Fibroblast of skin of left biceps (primary cell): ENCODE measurements at places on chromosomes 5 and 9.

DNA sequence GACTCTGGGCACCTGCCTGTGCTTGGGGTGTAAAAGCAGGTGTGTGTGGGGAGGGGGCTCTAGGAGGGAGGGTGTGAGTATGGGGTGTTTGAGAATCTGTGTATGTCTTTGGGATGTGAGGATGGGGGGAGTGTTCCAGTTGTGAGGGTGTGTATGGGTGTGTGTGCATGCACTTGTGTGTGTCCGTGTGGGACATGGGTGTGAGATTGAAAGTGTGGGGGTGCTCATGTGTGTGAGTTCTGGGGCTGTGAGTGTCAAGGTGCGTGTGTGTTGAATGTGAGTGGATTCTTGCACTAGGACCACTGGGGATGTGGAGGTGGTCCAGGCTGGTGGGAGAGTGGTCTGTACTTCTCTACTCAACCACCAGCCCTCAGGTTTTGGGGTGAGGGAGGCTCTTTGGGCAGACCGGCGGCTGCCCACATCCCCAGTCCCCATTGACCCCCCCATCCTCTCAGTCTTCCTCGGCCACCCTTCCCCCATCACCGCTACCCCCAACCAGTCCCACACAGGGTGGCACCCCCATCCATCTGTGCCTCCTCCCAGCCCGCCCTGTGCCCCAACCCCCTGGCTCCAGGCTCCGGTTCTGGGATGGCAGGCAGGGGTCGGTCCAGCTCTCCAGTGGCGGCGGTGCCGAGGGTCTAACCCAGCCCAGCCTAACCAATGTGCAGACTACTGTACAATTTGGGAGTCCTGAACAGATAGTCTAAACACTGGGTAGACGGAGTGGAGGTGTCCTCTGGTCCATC is 31.5 kb downstream of the GOLGA2 start:
- no peak for DNase-seq

GRCh38 chr5:127337876-127338275 is 47.3 kb downstream of the MEGF10 start:
- no peak for DNase-seq

- no peak for DNase-seq
These were observed 271.1 kb upstream of the KLF4 start for GRCh38 chr9:107760469-107761242.

- no peak for DNase-seq
These were observed 202.7 kb downstream of the SPATA31D1 start for GRCh38 chr9:82191082-82191770.

DNA sequence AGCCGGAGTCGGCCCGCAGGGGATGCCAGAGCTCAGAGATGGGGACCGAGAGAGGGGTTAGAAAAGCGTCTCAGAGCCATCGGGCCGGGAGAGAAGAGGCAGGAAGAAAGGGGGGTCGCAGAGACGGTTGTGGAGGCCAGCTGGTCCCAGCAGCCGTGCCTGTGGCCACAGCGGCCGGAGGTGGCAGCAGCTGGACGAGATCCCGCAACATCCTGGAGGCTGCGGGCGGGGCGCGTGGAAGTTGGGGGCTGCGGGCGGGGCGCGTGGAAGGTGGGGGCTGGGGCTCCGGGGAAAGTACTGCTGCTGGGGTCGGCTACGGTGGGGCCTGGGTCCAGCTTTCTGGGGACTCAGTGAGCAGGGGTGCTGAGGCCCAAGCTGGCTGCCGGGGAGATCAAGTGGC is 34.4 kb upstream of the EGFL7 start:
- DNase-seq, result no peak

DNA sequence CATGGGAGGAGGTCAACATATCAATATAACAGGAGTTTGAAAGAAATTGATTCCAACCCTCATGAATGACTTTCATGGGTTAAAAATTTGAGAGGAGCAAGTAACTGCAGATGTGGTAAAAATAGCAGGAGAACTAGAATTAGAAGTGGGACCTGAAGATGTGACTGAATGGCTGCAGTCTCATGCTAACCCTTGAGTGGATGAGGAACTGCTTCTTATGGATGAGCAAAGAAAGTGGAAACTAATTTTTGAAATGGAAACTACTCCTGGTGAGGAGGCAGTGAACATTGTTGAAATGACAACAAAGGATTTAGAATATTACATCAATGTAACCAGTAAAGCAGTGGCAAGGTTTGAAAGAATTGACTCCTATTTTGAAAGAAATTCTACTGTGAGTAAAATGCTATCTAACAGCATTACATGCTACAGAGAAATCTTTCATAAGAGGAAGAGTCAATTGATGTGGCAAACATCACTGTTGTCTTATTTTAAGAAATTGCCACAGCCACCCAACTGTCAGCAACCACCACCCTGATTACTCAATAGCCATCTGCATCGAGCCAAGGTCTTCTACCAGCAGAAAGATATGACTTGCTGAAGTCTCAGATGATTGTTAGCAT is 1683.2 kb downstream of the MAT2B start:
- DNase-seq, result no peak

GRCh38 chr9:123339666-123340510 is 16.1 kb upstream of the CRB2 start:
- no peak for DNase-seq

DNA sequence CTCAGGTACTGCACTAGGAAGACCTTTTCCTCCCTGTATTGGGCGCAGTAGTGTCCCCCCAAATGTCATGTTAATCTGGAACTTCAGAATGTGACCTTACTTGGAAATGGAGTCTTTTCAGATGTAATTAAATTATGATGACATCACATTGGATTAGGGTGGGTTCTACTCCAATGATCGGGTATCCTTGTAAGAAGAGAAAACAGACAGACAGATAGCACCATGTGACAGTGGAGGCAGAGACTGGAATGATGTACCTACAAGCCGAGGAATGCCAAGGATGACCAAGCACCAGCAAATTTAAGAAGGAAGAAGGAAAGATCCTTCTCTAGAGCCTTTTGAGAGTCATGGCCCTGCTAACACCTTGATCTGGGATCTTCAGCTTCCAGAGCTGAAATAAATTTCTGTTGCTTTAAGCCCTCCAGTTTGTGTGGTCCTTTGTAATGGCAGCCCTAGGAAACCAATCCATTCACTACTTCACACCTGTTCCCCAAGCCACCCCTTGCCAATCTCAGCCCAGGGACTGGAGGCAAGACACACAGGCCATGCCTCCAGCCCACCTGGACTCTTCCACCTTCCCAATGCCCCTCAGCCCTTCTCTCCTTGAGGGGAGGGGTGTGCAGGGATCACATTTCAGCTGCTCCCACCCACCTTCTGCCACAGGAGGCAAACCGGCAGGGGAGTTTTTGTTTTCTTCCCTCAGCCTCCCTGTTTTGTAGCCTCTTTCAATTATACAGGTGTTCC is 1.6 kb downstream of the CCNJL start:
- DNase-seq, result no peak
